ENCODE measurements at places on chromosomes 7 and 10.
A peak's percentile ranks its signal among the peaks of the same experiment; 100 is the strongest.

GRCh38 chr7:19295376-19295775 is 150.2 kb upstream of the FERD3L start:
- H3K4me1 ChIP-seq: no peaks in the 10 kb centered on the region
- no peaks in the 10 kb centered on the region for H3K27me3 ChIP-seq
- H3K4me3 ChIP-seq: no peak overlapping the region

DNA sequence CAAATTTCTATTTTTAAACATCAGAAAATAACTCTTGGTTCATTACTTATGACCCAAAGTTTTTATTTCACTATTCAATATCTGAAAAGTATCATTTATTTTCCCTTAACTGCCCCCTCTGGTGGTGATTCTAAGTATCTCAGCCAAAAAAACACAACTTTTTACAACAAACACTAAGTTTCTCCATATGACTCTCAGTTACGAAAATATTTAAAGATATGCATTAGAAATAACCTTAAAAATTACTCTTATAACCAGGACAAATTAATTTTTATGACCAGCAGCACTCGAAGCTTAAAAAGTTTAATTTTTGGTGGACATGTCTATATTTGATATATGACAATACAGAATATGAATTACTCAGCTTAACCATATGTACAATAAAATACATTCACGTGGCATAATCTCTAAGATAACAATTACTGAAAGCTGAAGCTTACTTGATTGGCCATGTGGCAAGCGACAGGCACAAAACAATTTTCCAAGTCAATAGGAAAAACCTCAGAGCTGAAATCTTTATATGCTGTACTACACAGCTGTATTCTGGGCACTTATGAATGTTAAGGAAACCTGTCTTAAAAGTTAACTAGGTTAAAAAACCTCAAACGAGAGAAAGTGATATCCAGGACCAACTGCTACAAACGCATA is 2.3 kb downstream of the HNRNPA2B1 start:
- peak overlapping the region; percentile 97 for H3K4me3 ChIP-seq
- H3K27me3 ChIP-seq: no peaks in the 10 kb centered on the region
- peak overlapping the region; percentile 100 for H3K27ac ChIP-seq
- H3K4me1 ChIP-seq: peaks cover 44% of the 10 kb centered on the region

- no peaks in the 10 kb centered on the region for H3K36me3 ChIP-seq
- no peaks in the 10 kb centered on the region for H3K27me3 ChIP-seq
- H3K4me1 ChIP-seq: no peaks in the 10 kb centered on the region
- no peak for DNase-seq
- H3K27ac ChIP-seq: no peak overlapping the region
- H3K4me3 ChIP-seq: no peak overlapping the region
Observed at GRCh38 chr7:85773116-85773728, 586.4 kb upstream of the SEMA3D start.

DNA sequence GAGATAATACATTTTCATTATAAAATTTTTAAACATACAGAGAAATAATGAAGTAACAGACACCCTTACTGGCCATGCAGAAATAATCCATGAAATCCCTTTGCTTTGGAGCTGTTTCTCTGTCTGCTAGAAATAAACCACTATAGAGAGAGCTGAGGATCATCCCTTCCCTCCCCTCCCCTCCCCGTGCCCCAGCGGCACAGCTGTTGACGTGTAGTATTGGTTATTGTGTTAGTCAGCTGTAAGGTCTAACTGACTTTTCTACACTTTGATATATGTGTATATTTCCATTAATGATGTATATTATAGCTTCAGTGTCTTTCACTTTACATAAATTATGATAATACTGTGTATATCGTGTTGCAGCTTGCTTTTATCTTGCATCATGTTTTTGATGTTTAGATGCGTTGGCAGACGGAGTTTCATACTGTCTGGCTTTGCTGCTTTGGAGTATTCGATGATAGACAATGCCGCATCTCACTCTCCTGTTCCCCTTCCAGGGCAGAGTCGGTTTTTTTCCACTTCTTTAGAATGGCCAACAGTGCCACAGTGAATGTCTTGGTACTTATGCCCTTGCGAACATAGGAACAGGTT is 27.4 kb upstream of the GRID1 start:
- no peak overlapping the region for H3K4me3 ChIP-seq
- H3K27me3 ChIP-seq: peaks cover 11% of the 10 kb centered on the region
- no peaks in the 10 kb centered on the region for H3K36me3 ChIP-seq
- peaks cover 6% of the 10 kb centered on the region for H3K4me1 ChIP-seq
- no peak for DNase-seq
- no peak overlapping the region for H3K27ac ChIP-seq

All from activated CD4-positive, alpha-beta T cell treated with anti-CD3 and anti-CD28 coated beads, Interleukin-2, amount 10 ng/mL, durations not matched to agents 7 days and 5 days (primary cell).